Mesendoderm (in vitro differentiated cells): ENCODE measurements at places on chromosomes 3 and 15.

GRCh38 chr3:164341086-164341485 lies 737.2 kb downstream of the SI start:
- peak; percentile 63 for DNase-seq

DNA sequence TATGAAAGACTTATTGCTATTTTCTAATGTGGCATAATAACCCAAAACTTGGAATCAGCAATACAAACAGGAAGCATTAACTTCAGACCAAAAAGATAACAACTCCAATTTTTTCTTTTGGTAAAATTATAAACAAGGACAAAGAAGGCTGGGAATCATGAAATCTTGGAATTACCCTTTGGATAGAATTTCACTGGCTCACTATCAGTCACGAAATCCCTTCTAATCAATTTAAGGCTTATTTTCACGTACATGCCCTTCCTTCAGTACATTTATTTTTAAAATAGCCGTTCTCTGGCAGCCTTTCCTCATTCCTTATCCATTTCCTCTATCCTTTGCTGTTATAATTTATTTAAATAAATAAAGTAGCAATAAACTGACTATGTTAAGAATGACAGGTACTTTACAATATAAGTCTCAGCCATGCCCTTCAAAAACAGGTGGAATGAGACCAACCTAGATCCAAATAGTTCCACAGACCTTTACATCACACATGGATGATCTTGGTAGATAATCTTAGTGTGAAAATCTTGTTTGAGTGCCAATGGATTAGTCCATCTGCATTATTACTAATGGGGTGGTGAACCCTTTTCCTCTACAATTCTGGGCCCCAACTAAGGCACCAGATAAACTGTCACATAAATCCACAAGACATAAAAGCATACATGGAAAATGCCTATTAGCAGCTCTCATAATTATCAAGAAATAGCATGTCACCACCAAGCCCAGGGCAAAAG lies 38.9 kb downstream of the ABI3BP start:
- no peak for DNase-seq

DNA sequence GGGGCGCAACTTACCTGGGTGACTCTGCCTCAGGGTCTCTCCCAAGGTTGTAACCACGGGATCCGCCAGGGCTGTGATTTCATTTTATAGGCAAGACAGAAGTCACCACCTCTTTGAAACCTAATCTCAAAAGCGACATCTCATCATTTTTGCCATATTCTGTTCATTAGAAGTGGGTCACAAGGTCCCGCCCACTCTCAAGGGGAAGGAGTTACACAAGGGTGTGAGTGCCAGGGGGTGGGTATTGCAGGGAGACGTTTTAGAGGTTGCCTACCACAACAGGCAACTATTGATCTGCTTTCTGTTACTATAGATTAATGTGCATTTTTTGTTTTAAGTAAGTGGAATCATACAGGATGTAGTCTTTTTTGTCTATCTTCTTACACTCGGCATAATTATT lies 56.6 kb upstream of the ADPGK start:
- DNase-seq: no peak

DNA sequence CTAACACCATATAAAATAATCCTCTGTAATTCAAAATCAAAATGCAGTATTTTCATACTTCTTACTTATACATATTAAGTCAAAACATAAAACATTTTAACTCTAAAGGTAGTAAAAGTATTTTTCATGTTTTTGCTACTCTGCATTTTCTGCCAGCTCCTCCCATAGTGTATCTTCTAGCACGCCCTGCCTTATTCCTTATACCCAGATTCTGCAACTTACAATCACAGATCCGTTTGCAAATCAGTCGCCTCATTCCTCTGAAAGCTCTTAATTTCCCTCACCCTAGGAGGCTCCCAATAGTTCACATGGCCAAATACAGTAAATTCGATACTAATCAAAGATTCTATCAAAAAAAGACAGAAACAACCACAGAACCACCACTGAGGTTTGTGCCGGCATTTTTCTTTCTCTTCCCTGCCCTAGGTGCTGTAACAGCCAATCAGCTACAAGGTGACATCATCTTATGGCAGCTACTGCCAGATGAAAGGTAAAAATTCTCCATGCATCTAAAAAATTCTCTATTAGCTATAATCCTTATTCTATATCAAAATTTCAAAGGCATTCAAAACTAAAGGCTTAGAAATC lies 72.9 kb downstream of the CLASP2 start:
- DNase-seq: peak; percentile 75

GRCh38 chr3:106183762-106184391 lies 315.1 kb upstream of the CBLB start:
- peak; percentile 88 for DNase-seq

- peak; percentile 77 for DNase-seq
These were observed 190.7 kb upstream of the NDN start for GRCh38 chr15:23877502-23878412.

- peak; percentile 65 for DNase-seq
These were observed 62.8 kb upstream of the IMPG2 start for GRCh38 chr3:101383156-101383575.

- DNase-seq: no peak
These were observed 86.4 kb downstream of the NSMCE3 start for GRCh38 chr15:29183071-29183831.

DNA sequence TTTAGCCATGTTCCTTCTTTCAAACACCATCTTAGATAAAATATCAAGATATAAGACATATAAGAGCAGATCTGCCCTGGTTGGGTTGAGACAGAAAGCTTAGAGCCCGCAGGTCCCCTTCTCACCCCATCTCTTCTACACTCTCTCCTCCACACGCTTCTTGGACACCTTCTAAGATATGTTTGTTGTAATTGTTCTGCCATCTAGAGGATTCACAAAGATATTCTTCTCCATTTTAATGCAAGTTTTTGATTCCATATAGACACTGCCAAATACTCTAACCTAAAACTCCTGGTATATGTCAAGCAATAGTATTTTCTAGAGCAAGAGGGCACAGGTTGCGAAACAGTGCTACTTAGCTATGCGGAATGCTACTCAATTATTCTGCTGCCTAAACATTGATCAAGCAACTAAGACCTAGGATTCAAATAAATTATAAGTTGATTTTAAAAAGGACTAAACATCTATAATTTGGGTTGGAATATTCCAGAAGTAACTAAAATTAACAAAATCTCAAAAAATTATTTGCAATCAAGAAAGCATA lies 6.8 kb downstream of the CHRM5 start:
- DNase-seq: no peak

DNA sequence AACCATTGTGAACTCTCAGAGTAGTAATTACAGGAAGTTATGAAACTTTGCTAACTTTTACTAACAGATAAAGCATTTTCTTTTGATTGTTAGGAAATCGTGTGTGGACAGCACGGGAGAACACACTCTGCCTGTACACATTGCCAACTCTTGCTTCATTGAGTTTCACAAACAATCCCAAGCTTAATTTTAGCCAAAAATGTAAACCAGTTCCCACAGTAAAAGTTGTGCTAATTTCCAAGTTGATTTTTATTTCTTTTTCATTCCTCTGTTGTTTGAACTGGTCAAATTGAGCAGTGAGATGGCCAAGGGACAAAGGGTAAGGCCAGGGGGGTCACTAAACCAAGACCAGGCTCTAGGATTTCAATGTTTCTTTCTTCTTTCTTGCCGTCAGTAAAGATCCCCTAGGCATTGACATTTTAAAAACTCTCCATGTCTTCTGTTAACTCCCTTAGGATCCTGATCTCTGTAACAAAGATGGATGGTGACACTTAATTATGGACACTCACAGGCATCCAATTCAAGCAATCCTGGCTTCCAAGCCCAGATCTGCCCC lies 414.9 kb downstream of the RBMS3 start:
- no peak for DNase-seq

DNA sequence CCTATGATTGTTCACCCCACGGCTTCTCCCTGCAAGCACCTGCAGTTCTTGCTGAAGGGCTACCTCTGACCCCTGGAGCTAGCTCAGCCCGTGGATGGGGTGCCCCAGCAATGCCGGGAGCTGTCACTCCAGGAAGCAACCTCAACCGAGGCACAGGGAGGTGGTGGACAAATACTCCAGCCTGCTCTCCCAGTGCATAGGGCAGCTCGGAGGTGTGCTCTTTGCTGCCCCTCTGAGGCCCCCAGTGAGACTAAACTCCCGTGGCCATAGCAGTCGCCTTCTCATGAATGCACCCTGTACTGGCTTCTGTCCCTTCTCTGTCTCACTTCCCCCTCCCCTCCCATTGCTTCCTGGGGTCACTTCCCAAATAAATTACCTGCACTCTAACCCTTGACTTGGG lies 48.5 kb downstream of the LINGO1 start:
- DNase-seq: peak; percentile 53

DNA sequence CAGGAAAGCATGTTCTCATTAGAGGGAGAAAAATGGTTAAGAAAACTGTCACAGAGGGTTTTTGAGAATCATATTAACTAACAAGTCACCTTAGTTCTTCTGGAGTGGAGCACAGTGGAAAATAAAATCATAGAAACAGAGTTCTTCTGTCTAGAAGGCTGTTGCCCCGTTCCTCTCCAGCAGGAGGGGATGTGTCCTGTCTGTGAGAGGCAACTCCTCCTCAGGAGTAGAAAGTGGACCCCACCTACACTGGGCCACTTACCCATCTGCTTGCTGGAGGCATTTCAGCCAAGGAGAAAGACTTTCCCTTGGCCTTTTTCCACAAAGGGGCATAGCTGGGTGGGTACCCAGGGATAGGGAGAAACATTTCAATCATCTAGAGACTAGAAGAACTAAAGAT lies 106.6 kb downstream of the SSR3 start:
- DNase-seq: peak; percentile 76

DNA sequence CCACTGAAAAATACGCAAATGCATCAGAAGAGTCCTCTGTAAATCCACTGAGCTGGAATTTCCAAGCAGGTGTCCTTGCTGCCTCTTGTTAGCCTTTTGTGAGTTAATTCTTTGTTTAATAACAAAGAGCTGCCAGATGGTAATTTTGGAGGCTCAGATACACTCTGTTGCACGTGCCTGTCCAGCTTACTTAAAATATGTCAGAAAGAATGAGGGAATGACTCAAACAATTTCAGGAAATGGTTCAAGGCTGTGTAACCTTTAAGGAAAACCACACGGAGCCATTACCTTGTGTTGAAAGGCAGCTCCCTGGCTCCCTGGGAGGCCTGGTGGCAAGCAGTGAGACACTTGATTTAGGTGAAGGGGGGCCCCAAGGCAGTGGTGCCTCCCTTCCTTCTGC lies 302.2 kb upstream of the CTDSPL start:
- DNase-seq: no peak

DNA sequence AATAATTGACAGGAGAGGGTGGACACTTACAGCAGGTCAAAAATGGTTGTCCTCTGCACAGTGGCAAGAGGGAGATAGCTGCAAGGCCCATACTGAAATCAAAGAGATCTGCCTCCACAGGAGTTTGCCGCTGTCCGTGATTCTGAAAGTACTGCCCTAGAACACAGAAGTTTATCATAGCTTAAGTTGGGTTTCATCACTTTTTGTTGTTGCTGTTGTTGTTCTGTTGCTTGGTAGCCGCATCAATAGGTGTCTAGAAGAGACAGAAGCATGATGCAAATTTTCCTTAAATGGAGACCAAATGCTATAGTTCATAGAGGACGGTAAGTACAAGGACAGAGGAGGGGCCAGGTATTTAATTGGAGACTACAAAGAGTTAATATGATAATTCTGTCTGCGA lies 120.0 kb upstream of the MRPL3 start:
- DNase-seq: peak; percentile 14

DNA sequence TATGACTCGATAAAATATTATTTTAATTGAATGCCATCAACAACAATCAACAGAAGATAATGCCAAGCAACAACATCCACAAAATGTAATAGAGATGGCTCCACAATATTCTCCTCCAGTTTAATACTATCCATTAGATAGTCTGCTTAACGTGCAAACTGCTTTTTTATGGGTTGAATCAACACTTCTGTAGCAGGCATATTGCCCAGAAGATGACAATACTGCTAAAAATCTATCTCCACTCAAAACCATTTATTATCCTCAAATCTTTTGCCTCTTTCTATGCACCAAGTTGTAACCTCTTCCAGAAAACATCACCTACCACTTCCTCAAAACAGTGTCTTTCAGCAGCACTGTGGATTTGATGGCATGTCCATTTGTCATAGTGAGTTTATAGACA lies 295.7 kb upstream of the LMCD1 start:
- DNase-seq: no peak

GRCh38 chr15:66211670-66212562 lies 41.6 kb downstream of the MEGF11 start:
- no peak for DNase-seq

- DNase-seq: peak; percentile 77
These were observed 630.1 kb upstream of the KCNMB2 start for GRCh38 chr3:177906126-177906511.

GRCh38 chr15:57213862-57214261 lies 162.4 kb upstream of the CGNL1 start:
- DNase-seq: peak; percentile 31

GRCh38 chr15:78438619-78439285 lies 736 bp downstream of the IREB2 start:
- peak; percentile 75 for DNase-seq

GRCh38 chr3:101532783-101533602 lies 20.0 kb upstream of the SENP7 start:
- DNase-seq: no peak

GRCh38 chr15:69089258-69089657 lies 71.2 kb upstream of the GLCE start:
- DNase-seq: peak; percentile 56

DNA sequence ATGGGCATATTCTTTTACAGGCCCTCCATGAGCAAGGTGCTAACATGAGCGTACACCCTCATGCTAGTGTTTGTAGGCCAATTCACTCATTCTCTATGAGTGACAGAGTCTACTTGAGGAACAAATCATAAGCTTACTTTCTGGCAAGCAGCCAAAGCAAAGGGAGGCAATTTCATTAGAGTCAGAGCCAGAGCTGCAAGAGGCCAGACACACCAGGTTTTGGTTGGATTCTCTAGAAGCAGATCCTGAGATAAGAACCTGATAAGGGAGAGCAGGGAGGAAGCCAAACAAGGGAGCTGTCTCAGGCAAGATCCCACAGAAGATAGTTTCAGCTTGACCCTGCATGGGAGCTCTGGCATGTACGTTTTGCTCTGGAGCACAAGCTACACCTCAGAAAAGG lies 214.1 kb upstream of the CTNNB1 start:
- peak; percentile 76 for DNase-seq

DNA sequence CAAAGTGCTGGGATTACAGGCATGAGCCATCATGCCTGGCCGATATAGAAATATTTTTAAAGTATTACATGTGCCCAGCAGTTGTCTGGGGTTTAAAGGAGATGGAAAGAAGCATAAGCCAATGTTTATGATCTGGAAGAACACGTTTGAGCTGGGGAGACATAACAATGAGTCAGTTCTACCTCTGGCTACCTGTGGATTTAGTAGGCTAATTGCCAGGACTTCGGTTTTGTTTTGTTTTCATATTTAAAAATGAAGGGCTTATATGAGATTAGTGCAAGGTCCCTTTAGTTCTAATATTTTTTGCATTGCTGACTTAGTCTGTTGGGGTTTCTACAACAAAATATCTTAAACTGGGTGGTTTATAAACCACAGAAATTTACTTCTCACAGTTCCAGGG lies 22.9 kb upstream of the TNFSF10 start:
- DNase-seq: no peak

DNA sequence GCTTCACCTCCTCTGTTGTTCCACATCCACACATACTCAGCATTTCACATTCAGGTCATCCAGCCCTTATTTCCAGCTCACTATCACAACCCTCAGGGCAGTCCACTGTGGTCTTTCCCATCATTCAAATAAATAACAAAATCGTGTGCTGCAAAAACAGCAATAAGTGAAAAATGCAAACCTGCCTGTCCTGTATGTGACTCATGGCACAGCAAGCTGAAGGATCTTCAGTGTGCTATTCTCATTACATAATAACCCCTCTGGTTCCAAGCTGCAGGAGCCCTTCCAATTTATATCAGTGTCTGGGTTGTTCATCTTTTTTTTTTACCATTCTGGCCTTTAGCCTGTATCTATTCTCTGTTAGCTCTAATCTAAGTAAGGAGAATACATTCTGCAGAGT lies 185.3 kb upstream of the UBE2E2 start:
- DNase-seq: no peak
